ENCODE measurements at places on chromosomes 16 and 17.

GRCh38 chr16:88936556-88937205 lies 40.3 kb downstream of the CBFA2T3 start:
- DNase-seq, result no peak

- DNase-seq, result no peak
These were observed 38.4 kb downstream of the HNF1B start for GRCh38 chr17:37706446-37706845.

DNA sequence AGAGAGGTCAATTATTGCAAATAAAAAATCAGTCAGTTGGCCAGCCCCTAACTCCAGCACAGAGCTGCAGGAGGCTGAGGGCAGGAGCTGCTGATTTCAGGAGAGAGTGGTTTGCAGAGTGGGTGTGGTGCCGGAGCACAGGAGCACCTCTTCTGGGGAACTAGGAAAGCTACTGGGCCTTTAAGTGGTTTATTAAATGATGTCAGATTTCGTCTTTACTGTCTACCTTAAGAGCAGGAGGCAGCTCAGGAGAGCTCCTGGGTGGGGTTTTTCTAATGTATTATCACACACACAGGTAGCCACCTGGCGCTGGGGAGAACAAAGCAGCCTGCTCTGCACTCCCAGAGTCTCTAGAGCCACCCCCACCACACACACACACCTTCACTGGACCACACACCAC lies 11.5 kb upstream of the HAS3 start:
- DNase-seq, result no peak

GRCh38 chr16:62046801-62047200 lies 10.6 kb upstream of the CDH8 start:
- DNase-seq, result no peak

- no peak for DNase-seq
These were observed 418.6 kb downstream of the TOX3 start for GRCh38 chr16:52128361-52128760.

- DNase-seq, result no peak
These were observed 4.8 kb downstream of the SLC7A5 start for GRCh38 chr16:87864331-87864989.

DNA sequence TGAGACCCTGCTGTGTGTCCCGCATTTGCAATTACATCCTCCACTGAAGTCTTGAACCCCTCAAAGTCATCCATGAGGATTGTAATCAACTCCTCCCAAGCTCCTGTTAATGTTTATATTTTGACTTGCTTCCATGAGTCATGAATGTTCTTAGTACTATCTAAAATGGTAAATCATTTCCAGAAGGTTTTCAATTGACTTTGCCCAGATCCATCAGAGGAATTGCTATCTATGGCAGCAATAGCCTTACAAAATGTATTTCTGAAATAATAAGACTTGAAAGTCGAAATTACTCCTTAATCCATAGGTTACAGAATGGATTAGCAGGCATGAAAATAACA lies 2.5 kb upstream of the C16orf87 start:
- no peak for DNase-seq

- DNase-seq, result no peak
These were observed 75.4 kb downstream of the YPEL2 start for GRCh38 chr17:59406808-59407381.

DNA sequence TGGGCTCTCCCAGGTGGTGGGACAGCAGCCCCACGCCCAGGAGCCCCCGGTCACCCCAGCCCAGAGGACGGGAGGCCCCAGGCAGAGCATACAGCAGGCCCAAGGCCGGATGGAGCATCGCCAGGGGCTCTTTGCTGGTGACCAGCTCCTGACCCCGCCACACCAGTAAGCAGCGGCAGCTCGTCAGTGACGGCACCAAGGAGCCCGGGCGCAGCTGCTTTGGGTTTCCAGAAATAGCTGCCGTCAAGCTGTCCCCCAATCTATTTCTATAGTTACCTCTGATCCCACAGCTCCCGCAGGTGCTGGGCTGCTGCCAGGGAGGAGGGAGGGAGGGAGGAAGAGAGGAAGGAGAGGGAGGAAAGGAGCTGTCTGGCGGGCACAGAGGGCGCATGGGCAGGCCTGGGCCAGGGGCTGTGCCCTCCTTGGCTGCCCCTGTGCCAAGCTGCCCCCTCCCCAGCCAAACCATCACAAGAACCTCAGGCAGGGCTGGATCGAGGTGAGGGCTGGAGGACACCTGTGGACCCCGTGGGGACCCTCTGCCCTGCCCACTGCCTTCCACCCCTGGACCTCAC lies 10.8 kb upstream of the RASD1 start:
- no peak for DNase-seq

DNA sequence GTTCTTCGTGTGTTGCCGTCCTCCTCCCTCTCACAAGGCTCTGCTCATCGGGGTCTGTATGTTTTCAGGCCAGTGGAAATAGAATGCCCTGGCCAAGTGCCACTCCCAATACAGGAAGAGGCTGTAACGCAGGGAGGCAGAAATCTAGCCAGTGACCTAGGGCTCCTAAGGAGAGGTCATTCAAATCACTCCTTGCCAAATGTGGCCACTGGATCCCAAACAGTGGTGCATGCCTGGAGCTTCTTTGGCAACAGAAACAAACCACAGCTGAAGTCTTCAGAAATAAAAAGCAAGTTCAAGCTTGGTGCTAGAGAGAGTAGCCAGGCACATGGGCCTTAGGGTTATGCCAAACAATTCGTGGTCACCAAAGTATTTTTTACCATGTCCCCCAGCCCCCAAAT lies 66.1 kb downstream of the SMG6 start:
- DNase-seq, result no peak

GRCh38 chr16:66977341-66978113 lies 10.9 kb upstream of the CES4A start:
- peak; percentile 81 for DNase-seq

- DNase-seq, result peak; percentile 26
These were observed 797 bp downstream of the GRB7 start for GRCh38 chr17:39738568-39738901.

GRCh38 chr16:101586-101985 lies 23.6 kb downstream of the MPG start:
- DNase-seq, result no peak

DNA sequence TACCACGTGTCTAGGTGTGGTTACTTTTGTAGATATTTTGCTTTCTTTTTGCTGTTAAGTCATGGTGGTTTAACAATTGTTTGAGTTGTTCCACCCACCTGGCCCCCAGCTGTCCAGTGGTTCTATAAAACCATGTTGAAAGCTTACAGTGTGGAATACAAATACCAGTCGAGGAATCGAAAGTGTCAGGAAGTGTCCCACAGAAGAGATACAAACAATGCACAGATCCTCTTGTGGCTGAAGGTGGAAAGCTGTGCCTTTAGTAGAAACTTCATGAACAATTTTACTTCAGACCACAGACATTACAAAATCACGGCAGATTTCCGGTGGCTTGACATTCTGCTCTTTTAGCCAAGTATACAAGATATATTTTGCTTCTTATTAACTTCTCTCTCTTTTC lies 782.4 kb upstream of the SOX9 start:
- no peak for DNase-seq

DNA sequence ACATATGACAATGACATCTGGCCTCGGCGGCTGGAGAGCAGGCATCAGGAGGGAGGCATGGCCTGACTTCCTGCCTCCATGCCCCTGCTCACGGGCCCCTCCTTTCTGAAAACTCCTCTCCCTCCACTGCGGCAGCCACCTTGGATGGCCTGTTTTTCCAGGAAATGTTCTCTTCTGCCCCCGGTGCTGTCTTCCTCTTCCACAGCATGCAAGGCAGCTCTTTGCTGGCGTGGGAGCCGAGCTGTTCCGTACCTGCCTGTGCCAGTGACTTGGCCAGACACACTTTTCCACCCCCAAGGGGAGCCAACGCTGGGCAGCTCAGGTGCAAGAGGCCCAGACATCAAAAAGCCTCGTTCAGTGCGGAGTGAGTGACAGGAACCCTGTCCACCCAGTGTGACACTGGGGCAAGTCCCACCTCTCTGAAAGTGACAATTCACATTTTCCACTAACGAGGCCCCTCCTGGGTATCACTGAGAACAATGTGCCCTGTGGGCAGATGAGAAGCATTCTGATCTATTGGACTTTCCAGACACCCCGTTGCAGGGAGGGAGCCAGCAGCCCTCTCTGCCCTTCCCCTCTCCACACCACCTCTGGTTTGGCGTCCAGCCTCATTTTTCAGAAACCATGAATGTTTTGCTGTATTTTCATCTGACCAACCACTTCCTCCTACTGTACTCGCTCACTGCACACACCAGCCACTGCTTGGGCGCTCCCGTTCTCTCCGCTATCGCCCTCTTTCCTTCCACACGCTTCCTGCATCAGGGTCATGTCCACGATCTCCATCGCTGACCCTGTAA lies 31.2 kb downstream of the NSMCE1 start:
- peak; percentile 65 for DNase-seq

DNA sequence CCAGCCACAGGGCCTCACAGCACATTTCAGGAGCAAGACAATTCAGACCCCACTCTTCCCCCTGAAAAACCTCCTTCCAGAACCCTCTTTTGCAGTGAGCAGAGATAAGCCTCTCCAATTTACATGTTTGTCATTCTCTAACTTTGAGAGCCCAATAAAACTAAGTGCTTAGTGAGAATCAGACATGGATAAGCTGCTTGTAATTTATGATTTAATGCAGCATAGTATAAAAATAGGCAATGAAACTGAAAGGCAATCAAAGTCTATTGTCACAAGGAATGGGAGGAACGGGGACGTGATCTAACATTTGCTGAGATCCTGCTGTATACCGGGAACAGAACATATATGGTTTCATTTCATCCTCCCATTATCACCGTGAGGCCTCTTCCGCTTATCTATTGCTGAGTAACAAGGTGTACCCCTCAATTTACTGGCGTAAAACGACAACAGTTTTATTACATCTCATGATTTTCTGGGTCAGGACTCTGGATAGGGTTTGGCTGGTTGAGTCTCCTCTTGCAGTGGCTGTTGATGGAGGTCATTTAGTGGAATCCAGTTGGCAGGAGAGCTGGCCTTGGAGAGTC lies 597.4 kb downstream of the MAF start:
- no peak for DNase-seq

DNA sequence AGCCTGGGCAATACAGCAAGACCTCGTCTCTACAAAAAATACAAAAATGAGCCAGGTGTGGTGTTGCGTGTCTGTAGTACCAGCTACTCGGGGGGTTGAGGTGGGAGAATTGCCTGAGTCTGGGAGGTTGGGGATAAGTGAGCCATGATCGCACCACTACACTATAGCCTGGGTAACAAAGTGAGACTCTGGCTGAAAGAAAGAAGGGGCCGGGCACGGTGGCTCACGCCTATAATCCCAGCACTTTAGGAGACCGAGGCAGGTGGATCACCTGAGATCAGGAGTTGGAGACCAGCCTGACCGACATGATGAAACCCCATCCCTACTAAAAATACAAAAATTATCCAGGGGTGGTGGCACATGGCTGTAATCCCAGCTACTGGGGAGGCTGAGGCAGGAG lies 10.5 kb upstream of the GRB2 start:
- DNase-seq, result no peak

- DNase-seq, result no peak
These were observed 1.7 kb downstream of the SLC52A1 start for GRCh38 chr17:5033352-5034015.

Measured in activated CD4-positive, alpha-beta T cell treated with anti-CD3 and anti-CD28 coated beads for 1 hour (primary cell).